Activated CD4-positive, alpha-beta T cell treated with anti-CD3 and anti-CD28 coated beads, Interleukin-2, amount 50 U/mL, for 48 hours (primary cell): ENCODE measurements at places on chromosomes 6 and 20.

DNA sequence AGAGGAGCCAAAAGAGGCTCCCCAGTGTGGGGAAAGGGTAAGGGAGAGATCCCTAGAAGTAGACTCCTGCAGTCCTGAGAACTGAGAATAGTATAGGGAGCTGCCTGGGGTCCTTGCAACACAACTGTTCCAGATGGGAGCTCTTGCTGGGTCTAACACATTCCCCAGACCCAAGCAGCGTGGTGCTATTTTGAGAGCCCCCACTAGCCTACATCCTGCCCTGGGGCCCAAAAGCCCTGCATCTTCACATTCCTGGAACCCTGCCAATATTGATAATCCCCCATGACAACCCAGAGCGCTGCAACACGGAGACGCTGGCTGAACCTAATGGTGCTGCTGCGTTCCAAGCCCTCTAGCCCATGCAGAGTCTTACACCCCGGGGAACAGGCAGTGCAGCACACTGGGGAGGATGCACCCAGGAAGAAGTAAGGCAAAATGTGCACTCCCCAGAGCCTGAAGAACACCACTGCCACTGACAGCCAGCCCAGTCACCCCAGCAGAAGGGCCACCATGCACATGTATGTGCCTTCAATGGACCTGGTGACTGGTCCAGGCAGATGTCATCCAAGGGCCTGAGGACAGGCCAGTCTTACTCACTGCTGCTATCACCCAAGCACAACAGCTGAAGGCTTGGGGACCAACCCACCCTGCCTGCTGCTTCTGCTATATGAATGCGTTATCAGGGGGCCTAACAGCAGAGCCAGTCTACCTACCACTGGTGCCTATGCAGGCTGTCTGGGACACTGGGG lies 7.0 kb upstream of the RNF217 start:
- DNase-seq: no peak

DNA sequence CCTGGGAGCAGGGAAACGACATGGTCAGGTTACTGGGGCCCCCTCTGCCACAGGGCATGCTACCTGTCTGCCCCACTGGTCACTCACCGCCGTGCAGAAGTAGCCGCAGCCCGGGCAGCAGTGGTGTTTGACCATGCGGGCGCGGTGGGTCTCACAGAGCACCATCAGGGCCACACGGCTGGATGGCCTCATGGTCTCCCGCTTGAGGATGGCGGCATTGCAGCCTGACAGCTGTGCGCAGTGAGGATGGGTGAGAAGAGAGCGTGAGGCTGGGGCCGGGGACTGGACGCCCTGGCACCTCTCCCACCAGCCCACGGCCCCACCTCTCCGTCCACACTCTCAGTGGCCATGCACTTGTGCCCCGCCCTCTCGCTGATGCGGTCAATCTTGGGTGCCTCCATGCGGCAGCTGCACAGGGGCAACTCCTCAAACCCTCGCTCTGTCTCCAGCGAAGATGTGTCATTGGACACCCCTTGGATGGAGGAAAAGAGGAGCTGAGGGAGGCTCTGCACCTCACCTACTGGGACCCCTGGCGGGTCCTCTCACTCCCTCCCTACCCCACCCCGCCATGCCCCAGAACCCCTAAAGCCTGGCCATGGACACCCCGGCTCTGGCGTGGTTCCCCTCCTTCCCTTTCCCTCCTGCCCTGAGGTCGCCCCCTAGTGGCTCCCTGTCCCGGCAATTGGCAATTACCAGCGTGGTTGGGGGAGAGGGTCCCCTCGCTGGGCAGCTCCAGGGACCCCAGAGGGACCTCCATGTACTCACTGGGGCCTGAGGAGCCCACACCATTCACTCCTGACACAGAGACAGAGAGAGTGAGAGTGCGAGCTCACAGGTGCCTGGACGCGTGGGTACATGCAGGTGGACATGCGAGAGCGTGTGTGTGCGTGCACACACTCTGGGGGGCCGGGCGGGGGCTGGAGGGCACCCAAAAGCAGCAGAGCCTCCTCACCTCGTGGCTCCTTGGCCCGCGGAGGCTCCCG lies 8.9 kb downstream of the EHMT2 start:
- DNase-seq: peak; percentile 73

DNA sequence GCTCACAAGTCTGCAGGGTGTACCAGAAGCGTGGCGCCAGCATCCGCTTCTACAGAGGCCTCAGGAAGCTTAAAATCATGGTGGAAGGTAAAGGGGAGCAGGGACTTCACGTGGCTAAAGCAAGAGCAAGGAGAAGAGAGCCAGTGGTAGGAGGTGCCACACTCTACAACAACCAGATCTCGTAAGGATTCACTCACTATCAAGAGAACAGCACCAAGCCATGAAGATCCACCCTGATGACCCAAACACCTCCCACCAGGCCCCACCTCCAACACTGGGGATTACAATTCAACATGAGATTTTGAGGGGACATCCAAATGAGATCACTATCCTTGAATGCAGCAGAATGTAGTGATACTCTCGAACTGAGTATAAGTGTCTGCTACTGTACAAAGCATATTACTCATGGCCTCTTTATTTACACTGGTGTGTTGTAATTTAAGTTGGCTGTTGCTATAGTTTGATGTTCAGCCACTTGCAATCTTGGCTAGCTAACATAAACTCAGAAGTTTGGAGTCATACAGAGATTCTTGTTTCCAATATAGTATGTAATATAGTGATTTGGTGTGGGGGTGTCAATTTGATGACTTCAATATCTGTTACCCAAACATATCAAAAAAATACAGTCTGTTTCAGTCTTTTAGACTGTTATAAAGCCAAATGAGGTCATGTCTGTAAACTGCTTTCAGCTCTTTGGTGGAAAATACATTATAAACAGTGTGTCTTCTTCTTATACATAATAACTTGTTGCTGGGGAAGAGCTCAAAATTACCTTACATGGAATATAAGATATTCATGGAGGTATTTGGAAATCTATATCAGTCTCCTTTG lies 39.4 kb upstream of the MYLIP start:
- no peak for DNase-seq

DNA sequence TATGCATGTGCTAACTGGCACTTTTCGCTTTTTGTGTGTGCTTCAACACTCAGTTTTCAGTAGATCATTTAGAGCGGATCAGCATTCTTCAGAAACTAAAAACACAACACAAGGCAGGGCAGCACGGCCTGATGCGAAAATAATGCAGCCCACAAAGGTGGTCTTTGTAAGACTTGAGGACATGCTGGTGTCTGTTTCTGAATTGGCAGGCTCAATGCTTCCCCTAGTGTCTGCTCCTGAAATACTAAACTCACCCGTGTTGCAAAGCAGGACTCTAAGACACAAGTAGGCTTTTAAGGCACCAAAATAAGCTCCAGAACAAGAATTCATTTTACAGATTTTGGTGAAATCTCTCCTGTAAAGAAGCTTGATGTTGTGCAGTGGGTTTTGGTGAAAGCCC lies 676.5 kb downstream of the TENT5A start:
- no peak for DNase-seq

GRCh38 chr6:45148278-45148677 lies 179.9 kb upstream of the RUNX2 start:
- no peak for DNase-seq

- DNase-seq: no peak
These were observed 102.3 kb downstream of the DST start for GRCh38 chr6:56540232-56541029.

DNA sequence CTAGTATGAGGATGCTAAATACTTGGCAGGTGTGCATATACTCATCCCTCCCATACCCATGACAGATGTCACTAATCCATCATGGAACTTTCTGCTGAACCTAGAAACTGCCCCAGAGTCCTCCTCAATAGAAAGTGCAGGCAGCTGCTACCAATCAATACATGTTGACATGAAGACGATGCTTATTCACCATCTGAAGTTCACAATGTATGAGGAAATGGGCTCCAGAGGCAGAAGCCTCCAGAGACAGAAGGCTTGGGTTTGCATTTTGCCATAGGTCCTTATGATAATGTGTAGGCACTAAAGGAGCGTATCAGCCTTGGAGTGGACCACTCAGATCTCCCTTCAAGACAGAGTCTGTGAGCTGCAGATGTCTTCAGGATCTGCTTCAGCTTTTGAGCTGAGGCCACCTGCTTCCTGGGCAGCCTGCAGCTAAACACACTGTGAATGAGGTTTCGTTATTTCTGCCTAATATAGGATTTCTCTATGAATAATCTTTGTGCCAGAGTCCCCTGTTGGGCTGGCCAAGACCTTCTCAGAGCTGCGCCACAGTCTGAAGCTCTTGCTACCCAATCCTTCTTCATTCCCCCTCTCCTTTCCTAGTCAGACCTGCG lies 7.5 kb upstream of the KIAA1755 start:
- no peak for DNase-seq

DNA sequence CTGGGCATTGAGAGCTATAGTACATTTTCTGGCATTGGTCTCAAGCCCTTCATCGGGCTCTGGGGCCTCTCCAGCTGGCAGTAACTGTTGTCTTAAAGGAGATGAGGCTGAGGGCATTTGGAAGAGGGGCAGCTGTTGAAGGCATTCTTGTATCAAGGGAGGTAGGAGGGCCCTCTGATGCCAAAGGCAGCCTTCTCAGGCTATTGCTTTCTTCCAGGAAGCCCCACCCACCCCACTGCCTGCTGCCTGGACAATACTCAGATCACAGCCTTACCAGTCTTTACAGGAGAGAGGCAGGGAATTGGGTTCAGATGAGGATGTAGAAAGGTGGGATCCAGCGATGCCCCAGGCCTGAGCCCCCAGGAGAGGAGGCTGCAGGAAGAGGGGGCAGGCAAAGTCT lies 46.0 kb downstream of the CPXM1 start:
- no peak for DNase-seq

GRCh38 chr6:68636666-68637065 lies 1.6 kb downstream of the ADGRB3 start:
- DNase-seq: no peak

DNA sequence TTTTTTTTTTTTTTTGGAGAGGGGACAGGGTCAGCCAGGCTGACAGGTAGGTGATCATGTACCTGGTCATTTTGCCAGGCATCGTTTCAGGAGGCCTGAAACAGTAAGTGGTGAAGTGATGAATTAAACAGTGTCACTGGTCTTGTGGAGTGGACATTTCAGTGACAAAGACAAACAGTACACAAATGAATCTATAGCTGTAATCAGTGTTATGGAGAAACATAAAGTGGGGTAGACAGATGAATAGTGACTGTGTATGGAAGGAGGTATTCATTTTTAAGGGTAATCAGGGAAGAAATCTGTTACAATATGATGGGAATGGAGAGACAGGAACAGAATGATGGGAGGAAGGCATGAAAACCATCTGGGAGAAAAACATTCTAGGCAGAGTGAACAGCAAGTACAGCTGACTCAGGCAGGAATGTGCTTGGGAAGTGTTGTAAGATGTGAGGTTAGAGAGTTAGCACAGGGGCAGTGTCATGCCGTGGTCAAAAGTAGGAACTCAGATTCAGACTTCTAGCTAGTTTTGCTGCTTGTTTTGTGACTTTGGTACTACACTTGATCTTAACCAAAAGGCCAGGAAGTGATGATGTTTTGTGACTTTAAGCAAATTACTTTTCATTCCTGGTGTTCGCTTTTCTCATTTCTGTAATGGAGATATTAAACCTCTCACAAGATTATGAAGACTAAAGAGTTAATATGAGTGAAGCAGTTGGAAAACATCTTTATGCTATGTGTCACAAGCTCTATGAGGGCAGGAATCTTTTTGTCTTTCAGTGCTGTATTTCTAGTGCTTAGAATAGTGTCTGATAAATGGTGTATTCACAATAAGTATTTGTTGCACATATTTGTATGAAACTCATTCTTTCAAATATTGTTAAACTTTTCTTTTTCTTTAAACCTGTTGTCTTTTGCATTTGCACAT lies 43.4 kb downstream of the QKI start:
- no peak for DNase-seq

GRCh38 chr6:75344455-75344854 lies 59.9 kb upstream of the TMEM30A start:
- no peak for DNase-seq

DNA sequence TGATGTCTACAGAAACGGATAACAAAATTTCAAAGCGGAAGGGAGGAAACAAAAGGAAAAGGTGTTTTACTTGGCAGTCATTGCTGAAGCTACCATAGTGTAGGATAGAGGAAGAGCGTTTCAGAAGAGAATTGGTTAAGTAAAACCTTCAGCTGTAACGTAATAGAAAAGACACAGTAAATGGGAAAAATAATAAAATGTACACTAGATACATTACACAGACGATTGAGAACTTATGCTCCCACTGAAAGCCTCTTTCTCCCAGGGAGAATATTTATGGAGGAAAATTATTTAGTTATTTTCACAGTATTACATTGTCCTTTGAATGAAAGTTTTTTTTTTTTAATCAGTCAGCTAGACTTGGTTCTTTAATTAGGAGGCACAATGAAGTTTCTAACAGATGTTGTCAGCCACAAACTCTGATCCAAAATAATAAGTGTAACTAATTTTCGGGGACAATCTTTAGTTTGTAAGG lies 90.7 kb upstream of the PRDM1 start:
- DNase-seq: no peak

- no peak for DNase-seq
These were observed 77.4 kb downstream of the CD83 start for GRCh38 chr6:14194976-14195375.

DNA sequence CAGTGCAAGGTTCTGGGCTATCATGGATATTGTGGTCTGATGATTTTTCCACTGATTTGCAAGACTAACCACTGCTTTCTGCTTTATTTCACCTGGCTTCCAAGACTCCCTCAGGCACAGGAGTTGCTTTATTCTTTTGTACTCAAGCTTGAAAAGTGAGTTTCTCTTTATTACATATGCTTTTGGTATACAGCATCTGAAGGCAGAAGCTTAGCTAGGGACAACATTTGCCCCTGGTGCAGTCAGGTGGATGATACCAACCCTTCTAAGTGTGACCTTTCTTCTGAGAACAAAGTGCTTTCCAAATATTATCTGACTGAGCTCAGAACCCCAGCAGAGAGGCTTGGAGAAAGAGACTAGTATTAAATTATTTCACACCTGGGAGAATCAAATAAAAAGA lies 94.0 kb upstream of the PHACTR1 start:
- no peak for DNase-seq

DNA sequence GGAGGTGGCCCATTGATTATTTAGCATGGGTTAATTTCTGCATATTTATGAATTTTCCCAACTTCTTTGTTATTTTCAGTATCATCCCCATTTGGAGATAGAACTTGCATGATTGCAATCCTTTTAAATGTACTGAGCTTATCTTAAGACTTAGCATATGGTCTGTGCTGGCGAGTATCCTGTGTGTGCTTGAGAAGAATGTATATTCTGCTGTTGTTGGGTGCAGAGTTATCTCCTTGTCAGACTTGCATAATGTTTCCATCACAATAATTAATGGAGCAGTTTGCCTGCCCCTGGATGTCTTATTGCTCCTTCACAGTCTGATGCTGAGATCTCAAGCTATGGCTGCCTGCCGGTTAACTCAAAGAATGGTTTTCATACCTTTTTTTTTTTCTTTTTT lies 112.6 kb downstream of the CDYL start:
- DNase-seq: no peak
